NCI-H1436 (cell line): ENCODE measurements at places on chromosomes 2 and 18.

DNA sequence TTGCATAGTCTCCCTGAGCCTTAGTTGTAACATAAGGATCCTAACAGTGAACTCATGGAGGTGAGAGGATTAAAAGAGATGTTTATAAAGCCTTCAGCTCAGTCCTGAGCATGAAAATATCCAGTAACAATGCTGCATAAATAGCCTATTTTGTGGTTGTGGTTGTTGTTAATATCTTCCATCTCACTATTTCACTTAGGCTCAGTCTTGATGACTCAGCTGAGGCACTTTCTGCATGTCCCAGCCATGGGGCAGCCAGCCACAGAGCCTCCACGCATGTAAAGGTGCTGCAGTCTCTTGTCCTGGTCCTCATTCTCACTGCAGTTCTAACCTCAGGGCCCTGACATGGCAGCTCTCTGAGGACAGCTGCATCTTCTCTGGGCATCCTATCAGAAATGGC is 218.8 kb upstream of the PKDCC start:
- no peak for DNase-seq

GRCh38 chr2:214737188-214737587 is 72.3 kb downstream of the BARD1 start:
- DNase-seq, result no peak

GRCh38 chr2:112710956-112711750 is 9.7 kb upstream of the NT5DC4 start:
- DNase-seq, result no peak

GRCh38 chr18:48733643-48734253 is 194.9 kb downstream of the CTIF start:
- DNase-seq, result no peak

- no peak for DNase-seq
Measured at GRCh38 chr18:63477200-63477599, 442 bp downstream of the SERPINB5 start.

- DNase-seq, result no peak
Measured at GRCh38 chr2:27855476-27855875, 34.7 kb downstream of the RBKS start.

- no peak for DNase-seq
Measured at GRCh38 chr2:23567161-23567756, 182.3 kb downstream of the KLHL29 start.

DNA sequence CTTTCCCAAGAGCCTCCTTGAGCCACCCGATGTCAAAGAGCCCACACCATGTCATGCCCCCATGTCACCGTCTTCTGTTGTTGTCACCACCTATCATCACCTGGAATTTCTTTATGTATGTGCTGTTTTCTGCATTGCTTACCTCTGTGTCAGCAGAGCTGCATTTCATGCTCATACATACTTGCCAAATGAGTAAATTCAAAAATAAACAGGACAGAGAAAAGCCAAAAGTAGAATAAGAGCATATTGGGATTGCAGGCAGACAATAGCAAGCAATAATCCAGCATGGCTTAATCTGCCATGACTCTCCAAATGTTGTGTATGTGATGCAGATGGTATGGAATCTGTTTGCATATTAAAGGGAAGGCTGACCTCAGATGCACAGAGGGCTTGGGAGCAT is 15.3 kb upstream of the RGPD4 start:
- DNase-seq, result no peak

GRCh38 chr2:44118257-44118656 is 50.4 kb upstream of the PPM1B start:
- no peak for DNase-seq

DNA sequence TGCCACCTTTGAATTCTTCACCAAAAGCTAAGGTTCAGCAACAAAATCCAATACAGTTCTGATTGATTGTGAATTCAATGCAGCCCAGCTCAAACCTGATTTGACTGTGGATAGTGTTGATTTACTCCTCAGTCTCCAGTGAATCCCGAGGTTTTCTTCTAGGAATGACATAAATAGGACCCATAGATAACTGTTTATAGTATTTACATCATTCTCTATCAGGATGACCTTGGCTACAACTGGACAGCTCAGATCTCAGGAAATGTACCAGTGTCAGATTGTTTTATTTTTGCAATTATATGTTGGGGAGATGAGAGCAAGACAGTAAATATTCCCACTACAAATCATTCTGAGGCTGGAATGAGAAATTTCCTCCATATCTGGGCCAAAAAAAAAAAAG is 21.2 kb downstream of the RBM43 start:
- DNase-seq, result no peak

GRCh38 chr2:178059111-178059510 is 13.5 kb downstream of the PDE11A start:
- no peak for DNase-seq

DNA sequence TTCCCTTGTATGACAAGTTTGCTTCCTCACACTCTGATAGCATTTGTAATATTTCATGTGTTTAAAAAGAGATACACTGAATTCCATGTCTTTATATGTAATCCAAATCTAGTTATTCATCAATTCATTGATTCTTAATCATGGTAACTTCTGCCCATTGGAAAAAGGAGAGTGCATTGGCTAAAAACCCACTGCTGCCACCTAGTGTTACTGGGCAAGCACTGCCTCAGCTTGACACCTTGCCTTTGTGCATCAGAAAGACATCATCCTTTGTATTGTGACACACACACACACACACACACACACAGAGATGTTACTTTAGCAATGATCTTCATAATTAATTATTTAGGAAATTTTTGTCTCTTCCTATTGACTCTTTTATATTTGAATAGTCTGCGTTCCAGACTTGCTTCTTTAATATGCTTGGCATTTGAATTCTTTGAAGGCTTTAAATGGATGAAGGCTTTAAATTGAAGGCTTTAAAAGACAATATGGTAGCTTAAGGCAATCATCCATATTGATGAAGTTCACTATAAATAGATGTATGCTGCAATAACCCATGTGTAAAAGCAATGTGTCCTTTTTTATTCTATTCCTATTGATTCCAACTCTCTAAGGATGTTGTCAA is 414.2 kb upstream of the CHST9 start:
- DNase-seq, result peak; percentile 14

DNA sequence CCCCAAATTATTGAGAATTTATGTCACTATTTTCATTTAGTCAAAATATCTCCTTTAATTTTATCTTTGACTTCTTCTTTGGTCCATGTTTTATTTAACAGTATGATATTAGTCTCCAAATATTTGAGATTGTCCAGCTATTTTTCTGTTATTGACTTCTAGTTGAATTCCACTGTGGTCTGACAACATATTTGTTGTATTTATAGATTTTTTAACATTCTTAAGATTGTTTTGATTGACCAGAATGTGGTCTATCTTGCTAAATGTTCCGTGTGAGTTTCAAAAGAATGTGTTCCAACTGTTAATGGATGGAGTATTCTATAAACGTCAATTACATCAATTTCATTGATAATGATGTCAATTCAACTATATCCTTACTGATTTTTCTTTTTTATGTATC is 1452.1 kb downstream of the SUCLG1 start:
- no peak for DNase-seq

GRCh38 chr2:133411857-133412256 is 156.4 kb downstream of the NCKAP5 start:
- no peak for DNase-seq

GRCh38 chr2:23273786-23274185 is 111.2 kb upstream of the KLHL29 start:
- no peak for DNase-seq

GRCh38 chr2:196987649-196988364 is 61.3 kb upstream of the PGAP1 start:
- peak; percentile 79 for DNase-seq

DNA sequence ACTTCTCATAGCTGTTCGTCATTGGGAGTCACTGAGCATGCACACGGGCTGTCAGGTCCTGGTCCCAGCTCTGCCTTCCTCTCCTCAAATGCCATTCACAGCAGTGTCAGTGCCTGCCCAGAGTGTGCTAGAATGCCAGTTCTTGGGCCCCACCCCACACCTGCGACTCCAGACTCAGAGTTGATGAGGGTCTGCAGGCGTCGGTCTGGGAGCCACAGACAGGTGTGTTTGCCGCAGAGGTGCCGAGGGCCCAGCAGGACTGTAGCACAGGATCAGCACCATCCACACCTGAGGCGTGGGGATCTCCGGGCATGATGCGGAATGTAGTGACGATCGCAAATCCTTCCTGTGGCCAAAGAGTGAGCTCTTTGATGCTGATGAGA is 56.5 kb downstream of the AGAP1 start:
- DNase-seq, result no peak

- DNase-seq, result no peak
Measured at GRCh38 chr2:163717515-163717914, 18.3 kb downstream of the FIGN start.

- peak; percentile 57 for DNase-seq
Measured at GRCh38 chr2:208025814-208026184, 472 bp upstream of the PLEKHM3 start.

- no peak for DNase-seq
Measured at GRCh38 chr18:54260396-54261072, 8.8 kb upstream of the POLI start.

DNA sequence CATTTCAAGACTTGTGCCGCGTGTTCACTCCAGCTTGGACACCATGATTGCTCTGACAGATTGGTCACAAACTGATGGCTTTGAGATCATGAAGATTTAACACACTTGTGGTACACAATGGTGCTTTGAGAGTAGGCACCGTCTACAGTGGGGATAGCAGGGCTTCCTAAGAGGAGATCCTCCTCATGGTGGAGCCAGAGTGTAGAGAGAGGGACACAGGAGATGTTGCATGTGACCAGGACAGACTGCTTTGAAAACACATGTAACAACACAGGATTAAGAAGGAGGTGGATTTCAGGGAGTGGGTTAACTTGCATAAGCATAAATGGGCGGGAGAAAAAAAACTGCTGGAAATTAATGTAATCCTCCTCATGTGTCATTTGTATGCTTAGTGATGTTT is 95.7 kb upstream of the LINC00305 start:
- no peak for DNase-seq

DNA sequence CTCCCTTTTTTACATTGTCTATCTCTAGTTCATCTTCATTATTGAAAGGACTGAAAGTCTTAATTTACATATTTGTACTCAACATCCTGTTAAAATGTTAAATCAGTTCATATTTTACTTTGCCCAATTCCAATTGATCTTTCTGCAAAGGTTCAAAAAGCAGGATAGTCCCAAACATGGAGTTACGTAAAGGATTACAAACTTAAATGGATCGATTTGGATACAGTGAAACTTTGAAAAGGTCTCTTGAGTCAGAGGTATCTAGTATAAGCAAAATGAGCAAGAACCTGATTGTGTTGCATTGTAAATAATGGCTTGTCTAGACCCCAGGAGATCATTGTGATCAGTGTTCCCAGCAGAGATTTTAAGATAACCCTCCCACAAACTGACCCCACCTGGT is 4.1 kb downstream of the DAPL1 start:
- no peak for DNase-seq
